Stimulated activated CD8-positive, alpha-beta memory T cell treated with anti-CD3 and anti-CD28 coated beads, Interleukin-7, amount 100 ng/mL, for 1 hour (primary cell): ENCODE measurements at places on chromosomes 1 and 21.

GRCh38 chr1:61372944-61373343 is 290.6 kb downstream of the NFIA start:
- no peak for DNase-seq

DNA sequence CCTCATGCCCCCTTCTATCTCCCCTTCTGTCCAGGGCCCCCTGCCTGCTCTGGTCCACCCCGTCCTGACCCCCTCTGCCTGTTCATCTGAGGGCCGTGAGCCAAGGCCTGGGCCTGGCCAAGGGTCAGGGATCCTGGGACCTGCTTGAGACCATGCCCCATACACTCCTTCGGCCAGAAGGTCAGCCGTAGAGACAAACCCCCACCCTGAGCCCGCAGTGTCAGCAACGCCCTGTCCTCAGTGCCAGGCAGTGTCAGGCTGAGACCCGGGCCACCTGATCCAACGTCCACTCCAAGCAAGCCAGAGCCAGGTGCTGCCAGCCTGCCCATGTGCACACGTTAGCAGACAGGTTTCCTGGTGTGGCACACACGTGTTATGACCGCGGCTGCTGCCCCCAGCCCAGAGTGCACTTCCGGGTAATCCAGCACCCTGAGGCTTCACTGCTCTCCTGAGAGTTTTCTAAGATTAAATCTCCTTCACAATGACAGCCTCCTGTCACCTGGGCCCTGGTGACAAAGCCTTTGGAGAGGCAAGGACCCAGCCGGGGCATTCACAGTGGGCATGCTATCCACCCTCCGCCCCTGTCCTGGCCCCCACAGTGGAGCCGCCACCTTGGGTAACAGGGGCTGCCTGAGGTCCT is 10.1 kb upstream of the SAMD11 start:
- DNase-seq = no peak

DNA sequence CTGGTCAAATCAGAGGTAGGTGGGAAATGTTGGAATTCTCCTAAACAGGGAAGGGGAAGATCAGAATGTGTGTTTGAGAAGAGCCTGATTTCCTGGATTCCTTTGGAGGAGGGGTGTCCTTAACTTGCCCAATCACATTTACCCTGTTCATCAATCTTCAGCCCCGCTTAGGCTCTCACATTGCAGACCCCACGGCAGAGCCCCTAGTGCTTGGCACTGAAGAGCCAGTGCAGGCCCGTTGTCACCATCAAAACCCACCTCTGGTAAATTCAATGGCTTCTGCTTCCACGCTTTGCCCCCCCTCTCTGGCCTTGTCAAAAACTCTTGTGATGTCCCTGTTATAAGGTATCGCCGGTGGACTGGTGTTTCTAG is 2.3 kb downstream of the AGPAT3 start:
- no peak for DNase-seq

DNA sequence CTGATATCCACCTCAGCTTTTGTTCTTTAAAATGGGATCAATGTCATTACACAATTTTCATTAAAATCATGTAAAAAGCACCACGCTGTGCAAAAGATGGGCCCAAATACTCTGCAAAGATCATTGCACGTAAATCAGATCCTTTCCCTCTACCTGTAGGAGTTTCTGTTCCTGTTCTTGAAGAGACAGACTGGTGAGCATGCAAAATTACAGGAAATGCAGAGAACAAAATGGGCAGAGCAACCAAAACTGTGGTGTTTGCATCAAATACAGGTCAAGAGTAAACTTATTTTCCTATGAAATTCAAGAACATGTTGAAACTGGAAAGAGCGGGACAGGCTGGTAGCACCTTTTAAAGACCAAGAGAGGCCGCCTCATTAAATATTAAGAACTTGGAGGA is 294.9 kb upstream of the ADGRL2 start:
- DNase-seq = no peak

- no peak for DNase-seq
Measured at GRCh38 chr1:84042461-84042860, 43.5 kb upstream of the TTLL7 start.

GRCh38 chr1:7253118-7253480 is 467.8 kb downstream of the CAMTA1 start:
- DNase-seq = no peak

DNA sequence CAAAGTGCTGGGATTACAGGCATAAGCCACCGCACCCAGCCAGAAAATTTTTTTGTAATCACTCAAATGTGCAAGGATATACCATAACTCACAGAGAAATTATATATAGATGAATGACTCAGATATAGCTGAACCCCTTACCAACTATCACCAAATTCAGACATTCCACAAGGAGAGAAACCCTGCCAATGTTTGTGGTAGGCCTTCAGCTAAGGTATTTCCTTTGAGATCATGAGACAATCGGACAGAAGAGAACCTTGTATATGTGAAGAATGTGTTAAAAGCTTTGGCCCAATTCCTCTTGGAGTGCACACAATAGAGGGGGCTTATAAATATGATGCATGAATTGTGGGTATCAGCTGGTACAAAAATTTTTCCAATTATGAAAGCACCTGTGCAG is 50.7 kb downstream of the ZNF684 start:
- no peak for DNase-seq

GRCh38 chr1:239893127-239893731 is 198.5 kb upstream of the FMN2 start:
- DNase-seq = no peak

- no peak for DNase-seq
Measured at GRCh38 chr1:119799599-119800177, 11.6 kb downstream of the REG4 start.

DNA sequence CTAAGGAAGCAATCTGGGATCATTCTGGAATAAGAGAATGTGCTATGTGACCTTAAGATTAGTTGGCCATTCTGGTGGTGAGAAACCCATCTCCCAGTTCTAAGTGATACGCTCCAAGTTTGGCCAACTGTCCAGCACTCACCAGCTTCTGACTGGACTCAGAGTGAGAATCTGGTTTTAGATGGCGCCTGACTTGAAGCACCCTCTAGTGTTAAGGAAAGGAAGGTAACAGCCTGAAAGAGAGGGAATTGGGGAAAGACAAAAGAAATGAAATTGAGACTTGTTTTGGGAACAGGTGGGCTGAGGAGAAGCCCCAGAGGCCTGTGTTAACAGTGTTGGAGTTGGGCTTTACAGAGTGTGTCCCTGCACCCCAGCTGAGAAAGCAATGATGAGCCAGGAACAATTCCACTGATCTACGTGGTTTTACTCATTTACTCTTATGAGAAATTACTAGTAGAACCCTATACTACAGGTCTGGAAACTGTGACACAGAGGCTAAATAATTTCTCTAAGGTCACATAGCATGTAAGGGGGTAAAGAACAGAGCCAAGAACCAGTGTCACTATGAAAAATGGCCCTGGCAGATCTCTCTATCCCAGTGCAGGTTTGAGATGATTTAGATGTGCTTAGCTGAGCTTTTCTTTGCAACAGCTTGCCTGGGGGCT is 9.3 kb upstream of the FCAMR start:
- no peak for DNase-seq

- no peak for DNase-seq
Measured at GRCh38 chr1:67214420-67215174, 48.3 kb downstream of the IL23R start.

- no peak for DNase-seq
Measured at GRCh38 chr1:226656601-226657277, 82.3 kb downstream of the ITPKB start.

DNA sequence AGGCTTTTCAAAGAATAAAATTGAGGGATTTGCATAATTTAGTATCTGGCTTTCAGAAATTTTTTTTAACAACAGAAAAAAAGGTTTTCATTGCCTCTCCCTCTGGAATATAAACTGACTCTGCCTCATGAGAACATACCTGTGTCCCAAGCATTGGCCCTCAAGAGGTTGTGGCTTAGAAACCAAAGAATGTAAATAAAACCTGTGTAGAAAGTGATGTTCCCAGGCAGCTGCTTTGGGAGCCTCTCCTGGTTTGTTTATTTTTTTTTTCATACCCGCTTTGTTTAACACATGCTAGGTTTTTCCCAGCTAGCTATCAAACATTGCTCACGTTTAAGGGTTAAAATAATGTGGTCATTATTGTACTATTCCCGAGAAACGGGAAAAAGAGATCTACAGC is 40.5 kb upstream of the IFNAR2 start:
- DNase-seq = no peak

DNA sequence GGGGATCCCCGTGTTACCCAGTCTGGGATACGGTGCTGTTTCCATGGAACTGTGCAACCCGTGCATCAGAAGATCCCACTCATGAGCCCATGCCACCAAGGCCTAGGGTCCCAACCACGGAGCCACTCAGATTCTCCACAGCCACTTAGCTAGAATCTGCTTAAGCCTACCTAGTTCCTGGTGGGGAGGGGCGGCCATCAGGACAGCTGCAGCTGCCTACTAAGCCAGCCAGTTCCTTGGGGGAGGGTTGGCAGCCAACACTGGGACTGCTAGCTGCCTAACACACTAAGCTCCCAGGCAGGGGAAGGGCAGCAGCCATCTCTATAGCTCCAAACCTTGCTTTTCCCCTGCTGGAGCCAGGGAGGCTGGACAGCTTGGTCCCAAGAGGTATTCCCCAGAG is 549.2 kb upstream of the BRINP3 start:
- no peak for DNase-seq

GRCh38 chr1:76867342-76868130 is at the start of gene ST6GALNAC5:
Gene ST6GALNAC5, plus strand, starts transcription at chr1:76867480.
- no peak for DNase-seq

- no peak for DNase-seq
Measured at GRCh38 chr21:45723049-45723958, 79.8 kb downstream of the PCBP3 start.

DNA sequence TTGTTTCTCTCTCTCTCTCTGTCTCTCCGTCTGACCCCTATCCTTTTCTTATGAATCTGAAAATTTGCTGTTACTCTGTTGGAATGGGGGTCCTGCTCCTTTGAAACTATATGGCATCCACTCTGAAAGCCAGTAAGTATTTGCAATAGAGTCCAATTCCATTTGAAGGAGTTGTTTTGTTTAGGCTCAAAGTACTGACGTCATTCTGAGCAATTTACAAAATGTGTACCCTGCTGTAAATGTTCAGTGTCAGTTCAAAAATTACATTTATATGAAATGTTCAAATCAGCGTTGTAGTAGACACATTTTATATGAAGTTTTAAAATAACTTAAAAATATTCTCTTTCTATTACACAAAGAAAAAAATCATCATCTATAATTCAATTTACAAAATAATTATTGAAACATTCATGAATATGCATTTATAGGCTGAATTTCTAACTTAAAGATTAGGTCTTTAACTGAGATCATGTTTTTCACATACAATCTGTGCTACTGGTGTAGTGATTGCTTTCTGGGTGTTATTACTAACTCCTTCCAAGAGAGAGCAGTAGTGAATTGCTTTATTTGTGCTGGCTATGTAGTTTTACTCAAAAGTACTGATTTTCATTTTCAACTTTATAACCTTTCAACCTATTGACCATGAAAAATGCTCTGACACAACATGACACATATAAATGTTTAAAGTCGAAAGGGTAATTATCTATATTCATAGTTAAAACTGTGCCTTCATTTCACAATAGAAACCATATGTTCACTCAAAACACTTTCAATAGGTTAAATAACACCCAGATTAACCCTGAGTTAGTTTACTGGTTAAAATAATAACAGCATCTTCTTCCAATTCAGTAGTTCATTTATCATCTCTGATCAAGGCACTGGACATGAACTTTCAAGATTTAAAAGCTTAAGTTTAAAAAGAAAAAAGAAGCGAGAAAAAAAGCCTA is 253.1 kb upstream of the ADGRL4 start:
- no peak for DNase-seq

- DNase-seq = no peak
Measured at GRCh38 chr1:59116920-59117542, 179.9 kb upstream of the FGGY start.

DNA sequence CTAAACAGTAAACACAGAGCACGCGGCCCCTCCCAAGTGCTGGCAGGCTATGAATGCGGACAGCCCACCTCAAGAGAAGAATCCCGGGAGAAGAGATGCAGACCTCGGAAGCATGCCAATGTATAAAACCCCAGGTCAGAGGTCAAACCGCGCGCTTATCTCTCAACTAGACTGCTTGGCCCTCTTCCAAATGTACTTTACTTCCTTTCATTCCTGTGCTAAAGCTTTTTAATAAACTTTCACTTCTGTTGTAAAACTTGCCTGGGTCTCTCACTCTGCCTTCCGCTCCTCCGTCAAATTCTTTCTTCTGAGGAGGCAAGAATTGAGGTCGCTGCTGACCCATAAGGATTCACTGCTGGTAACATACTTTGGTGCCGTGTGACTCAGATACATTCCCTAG is 216.0 kb downstream of the S1PR1 start:
- no peak for DNase-seq

DNA sequence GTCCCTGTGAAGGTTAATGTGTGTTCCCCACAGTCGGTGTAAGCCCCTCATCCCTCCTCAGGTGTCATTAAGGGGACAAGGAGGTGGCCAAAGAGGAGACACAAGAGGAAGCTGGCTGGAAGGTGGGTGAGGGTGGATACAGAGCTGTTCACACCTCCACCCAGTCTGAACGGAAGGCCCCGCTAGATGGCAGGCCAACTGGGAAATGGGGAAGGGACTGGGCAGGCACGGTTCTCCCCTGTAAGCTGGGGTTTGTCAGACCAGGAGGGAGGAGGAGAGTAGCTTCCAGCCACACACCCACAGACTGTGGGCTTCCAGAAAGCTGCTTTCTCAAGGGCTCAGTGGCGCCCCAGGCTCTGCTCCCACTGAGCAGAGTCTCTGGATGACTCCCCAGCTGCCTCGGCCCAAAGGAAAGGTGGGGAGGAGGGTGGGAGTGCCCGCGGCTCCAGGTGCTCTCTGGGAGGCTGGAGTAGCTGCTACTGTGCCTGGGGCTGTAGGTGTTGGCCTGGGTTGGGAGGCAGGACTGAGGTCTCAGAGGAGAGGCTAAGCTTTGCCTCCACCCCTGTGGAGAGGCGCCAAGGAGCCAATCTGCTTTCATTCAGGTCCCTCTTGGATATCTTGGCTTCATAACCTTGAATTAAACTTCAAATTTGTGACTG is 41.2 kb downstream of the PCP4 start:
- DNase-seq = no peak

DNA sequence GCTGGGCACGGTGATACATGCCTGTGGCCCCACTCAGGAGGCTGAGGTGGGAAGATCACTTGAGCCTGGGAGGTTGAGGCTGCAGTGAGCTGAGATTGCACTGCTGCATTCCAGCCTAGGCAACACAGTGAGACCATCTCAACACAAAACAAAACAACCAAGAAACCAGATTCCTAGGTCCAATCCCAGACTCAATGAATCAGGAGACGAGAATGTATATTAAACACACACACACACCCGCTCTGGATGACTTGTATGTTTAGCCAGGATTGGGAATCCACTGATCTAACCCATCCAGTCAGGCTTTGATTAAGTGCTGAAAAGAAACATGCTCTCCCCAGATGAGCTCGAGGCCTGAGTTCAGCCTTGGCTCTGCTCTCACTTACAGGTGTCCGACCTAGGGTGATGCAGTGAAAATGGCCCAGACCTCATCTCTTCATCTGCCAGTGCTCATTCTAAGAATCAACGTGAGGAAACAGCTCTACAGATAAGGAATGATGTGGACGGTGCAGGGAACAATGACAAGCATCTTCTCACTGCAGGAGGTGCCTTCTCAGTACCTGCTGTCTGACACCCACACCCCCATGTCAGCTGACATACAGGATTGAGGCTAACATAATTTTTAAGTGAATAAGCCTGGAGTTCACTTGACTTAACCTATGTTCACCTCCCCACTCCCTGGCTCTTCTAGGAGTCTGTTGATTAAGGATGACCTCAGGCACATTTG is 15.3 kb upstream of the SRSF4 start:
- no peak for DNase-seq
